Ammon's horn (tissue), 1 donor: ENCODE measurements at places on chromosomes 2 and 18.

GRCh38 chr2:161825429-161825828 lies 201.2 kb downstream of the SLC4A10 start:
- no peak for DNase-seq

DNA sequence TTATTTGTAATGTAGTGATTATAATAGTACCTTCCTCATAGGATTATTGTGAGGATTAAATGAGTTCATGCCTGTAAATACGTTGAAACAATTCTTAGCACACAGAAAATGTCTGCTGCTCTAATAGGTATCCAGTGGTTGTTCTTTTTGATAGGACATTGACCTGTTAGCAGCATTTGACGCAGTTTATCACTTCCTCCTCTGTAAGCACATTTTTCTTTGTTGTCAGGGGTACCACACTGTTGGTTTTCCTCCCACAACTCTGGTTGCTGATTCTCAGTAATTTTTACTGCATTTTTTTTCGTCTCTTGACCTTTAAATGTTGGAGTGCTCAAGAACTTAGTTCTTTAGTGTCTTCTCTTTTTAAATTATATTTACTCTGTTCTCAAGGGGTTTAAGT lies 15.4 kb downstream of the PPM1B start:
- DNase-seq: no peak

DNA sequence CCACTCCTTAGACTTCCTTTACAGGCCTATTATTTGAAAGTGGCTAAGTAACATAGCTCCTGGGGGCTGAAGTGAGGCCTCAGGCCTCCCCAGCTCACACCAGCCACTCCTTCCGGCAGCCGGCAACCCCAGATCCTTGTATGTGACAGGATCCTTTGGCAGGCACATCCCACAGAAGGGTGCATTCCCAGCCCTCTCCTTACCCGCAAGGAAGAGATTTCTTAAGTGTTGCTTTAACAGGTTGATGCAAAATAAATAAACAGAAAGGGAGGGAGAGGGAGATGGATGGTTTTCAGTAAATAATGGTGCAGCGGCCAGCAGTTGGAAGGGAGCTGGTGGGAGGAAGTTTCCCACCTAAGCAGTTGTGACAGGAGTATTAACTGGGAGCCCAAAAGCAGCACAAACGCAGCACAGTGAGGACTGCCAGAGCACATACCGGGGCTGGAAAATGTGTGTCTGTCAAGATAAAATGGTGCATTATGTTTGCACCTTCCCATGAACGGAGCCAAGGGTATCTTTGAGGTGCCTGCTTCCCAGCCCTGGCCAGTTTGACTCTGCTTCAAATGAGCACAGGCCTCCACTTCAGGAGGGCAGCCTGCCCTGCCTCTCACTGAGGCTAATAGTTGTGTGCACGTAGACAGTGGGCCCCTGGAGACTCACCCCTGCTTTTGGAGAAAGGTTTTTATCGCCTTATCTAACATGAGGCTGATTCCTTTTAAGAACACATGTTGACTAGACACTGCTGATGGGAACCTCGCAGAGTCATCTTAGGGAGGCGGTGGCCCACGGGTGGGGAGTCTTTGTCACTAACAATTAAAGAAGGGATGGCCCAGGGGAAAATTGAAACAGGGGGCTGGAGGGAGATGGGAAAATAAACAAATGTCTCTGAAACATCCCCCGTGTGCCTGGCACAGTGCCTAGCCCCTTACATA lies 32.8 kb downstream of the NRP2 start:
- DNase-seq: no peak

- peak; percentile 57 for DNase-seq
Observed at GRCh38 chr2:126657636-126658318, 1.8 kb downstream of the GYPC start.

DNA sequence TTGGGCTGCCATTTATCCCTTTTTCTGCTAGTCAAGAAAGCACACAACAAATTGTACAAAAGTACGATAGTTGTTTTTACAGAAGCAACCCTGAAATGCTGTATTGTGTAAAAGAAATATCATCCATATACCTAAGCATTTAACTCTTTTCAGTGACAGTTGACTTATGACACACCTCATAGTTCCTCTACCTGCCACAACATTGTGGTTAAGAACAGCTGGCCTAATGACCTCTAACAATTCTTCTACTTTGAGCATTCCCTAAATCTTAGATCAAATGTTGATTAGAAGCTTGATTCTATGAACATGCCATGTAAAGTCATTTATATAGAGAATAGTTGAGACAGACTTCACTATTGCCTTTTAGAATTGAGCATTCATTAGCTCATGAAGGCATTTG lies 165.9 kb upstream of the SETBP1 start:
- DNase-seq: no peak

GRCh38 chr2:3647831-3648651 lies 10.0 kb upstream of the ALLC start:
- no peak for DNase-seq

DNA sequence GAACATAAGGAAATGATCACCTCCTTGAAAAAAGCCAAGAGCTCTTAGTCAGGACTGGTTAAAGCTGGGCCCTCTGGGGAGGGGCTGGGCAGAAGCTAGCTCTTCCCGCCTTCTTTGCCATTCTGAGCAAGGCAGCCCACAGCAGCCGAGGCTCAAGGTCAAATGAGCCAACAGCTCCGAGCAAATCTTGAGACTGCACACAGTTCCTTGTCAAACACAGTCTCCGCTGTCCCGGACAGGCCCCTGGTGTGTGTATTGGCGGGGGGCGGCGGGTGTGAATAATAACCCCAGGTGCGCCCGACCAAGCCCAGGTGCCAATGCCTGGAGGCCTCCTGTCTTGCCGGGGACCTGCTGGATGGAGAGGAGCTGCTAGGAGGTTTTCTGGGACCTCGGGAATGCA lies 46.4 kb upstream of the ACAA2 start:
- DNase-seq: no peak

DNA sequence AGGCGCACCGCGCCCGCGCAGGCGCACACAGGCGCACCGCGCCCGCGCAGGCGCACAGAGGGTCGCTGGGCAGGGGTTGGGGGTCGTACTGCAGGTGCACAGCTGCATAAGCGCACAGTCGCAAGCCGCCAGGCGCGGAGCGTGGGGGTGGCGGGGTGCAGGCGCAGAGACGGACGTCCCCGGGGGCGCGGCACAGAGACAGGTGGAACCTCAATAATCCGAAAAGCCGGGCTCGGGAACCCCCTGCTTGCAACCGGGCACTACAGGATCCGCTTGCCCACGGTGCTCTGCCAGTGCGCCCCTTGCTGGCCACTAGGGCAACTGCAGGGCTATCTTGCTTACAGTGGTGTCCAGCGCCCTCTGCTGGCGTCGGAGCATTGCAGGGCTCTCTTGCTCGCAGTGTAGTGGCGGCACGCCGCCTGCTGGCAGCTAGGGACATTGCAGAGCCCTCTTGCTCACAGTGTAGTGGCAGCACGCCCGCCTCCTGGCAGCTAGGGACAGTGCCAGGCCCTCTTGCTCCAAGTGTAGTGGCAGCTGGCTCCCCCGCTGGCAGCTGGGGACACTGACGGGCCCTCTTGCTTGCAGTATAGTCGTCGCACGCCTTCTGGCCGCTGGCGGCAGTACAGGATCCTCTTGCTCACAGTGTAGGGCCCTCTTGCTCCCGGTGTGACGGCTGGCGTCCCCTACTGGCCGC lies 34.9 kb downstream of the FAM110C start:
- DNase-seq: no peak

DNA sequence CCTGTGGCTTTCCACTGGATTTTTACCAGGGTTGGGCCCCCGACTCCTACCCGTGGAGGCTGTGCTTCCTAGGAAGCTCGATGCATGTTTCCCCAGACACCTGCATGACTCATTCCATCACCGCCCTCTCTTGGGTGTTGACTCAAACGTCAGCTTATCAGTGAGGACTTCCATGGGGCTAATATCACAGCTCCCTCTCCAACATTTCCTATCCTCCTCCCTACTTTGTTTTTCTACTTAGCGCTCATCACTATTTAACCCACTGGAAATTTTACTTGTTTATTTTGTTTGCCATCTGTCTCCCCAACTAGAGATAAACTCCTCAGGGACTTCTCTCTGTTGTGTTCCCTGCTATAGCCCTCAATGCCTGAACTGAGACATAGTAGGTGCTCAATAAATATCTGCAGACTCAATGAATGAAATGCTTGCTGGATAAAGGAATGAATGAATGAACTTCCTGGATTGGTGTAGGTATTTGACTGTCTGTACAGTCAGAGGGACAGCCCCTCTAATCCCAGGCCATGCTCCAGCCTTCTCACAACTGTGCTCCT lies 89.7 kb upstream of the MSH2 start:
- no peak for DNase-seq

DNA sequence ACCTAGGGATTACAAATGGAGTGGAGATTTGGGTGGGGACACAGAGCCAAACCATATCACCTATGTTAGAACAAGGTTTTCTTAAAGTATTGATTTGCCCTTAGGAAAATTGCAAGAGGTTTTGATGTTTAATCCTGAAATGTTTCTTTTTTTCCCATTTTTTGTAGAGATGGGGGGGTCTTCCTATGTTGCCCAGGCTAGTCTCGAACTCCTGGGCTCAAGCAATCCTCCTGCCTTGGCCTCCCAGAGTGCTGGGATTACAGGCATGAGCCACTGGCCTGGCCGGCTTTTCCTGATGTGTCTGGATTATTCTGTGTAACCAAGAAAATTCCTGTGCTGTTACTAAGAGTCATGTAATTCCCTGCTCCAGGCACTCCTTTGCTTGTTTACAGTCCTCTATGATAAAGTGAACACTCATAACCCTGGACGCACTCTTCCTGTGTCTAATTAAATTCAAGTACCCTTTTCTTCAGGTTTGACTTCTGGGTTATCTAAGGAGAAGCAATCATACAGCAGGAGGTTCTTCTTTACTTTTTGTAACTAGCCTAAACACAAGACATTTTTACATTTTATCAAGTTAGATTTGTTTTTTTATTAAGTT lies 15.0 kb upstream of the CTDP1 start:
- DNase-seq: no peak
